ENCODE measurements at places on chromosomes 16 and 17. TPM values are rescaled to one million over a fixed set of nuclear protein-coding genes. Genes with fewer than 3 reads are reported as not detected.

DNA sequence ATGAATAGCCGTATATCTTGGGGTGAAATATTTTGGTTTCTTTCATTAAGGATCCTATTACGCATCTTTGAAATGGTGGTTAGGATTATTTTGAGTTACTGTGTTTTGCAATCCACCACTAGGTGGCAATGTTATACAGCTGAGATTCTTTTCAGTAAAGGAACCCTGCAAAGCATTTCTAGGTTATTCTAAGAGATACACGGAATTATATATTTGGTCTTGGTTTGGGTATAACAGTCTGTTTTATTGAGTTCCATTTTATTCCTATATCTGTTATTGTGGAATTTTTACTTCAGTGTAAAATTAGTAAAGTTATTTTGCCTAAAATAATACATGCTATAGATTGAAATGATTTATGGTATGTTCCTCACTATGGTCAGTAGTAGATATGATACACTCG lies 62.9 kb upstream of the CPHXL start:
- no peak for DNase-seq

- DNase-seq, result no peak
These were observed 175.9 kb downstream of the IRF8 start for GRCh38 chr16:86074651-86075487.

DNA sequence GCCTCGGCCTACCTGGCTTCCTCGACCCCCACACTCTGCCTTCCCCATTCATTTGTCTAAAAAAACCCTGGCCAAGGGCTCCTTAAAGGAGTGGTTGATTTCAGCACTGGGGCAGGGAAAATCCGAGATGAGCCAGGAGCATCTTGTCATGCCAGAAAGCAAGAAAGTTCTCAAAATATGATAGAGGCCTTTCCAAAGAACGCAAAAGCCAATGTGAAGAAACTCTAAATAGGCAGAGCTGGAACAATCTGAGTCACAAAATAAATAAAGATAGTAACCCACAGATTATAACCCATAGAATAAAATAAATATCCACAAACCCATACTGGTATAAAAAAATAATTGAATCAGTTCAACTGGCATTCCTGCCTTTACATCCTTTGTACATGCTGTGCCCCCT lies 192.3 kb upstream of the SALL1 start:
- DNase-seq, result no peak

DNA sequence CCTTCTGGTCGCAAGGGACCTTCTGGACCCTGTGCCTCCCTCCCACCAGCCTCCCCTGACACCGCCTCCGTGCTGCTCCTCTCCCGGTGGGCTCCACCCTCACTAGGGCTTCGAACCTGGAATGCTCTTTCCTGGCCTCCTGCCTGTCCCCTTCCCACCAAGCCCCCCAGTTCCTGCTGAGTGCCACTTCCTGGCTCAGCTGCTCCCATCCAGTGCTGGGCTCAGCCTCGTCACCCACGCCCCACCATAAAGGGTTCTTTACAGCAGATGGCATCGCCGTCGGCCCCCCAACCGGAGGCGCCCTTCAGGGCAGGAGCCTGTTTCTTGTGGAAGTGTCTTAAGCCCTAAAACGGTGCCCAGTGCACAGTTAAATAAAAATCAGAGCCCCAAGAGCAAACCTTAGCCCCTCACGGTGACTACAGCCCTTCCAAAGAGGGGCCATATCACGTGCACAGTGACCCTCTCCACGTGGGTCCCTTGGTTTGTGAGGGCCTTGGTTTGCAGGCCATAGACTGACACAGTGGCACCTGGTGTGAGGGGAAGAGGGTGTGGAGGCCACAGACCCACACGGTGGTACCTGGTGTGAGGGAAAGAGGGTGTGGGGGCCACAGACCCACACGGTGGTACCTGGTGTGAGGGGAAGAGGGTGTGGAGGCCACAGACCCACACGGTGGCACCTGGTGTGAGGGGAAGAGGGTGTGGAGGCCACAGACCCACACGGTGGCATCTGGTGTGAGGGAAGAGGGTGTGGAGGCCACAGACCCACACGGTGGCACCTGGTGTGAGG lies 111.4 kb downstream of the METRNL start:
- DNase-seq, result peak; percentile 50

DNA sequence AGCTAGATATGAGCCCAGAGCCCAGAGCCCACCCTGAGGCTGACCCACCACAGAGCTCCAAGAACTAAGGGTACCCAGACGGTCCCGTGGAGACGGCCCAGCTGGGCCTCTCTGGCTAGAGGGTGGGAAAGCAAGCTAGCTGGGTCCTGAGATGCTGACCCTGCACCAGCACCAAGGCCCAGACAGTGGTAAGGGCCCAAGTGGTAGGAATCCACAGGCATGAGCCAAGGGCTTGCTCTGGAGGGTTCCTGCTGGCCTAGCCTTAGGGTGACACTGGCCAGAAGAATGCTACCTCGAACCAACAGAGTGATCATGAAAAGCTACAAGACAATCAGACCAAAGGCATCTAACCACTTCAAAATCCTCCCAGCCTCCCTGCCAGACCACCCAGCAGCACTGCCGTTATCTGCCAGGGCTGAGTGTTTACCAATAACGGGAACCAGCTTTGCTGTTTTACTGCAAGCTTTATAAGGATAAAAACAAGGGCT lies 13.2 kb downstream of the HIC1 start:
- DNase-seq, result no peak

- no peak for DNase-seq
These were observed 62.3 kb downstream of the TNFRSF13B start for GRCh38 chr17:16909472-16910246.

GRCh38 chr17:80811181-80812105 lies 180.2 kb upstream of the CHMP6 start:
- no peak for DNase-seq

GRCh38 chr17:36153895-36154610 lies 22.4 kb downstream of the TBC1D3B start:
- no peak for DNase-seq

- DNase-seq, result no peak
These were observed 17.5 kb upstream of the TNFRSF13B start for GRCh38 chr17:16989230-16989952.

GRCh38 chr17:7561028-7561575 lies 617 bp upstream of the SENP3 start:
- DNase-seq, result peak; percentile 96

- DNase-seq, result no peak
These were observed 609.2 kb downstream of the TOX3 start for GRCh38 chr16:51937771-51938170.

GRCh38 chr16:15031586-15031985 lies 24.3 kb downstream of the NTAN1 start:
- DNase-seq, result no peak

- DNase-seq, result no peak
These were observed 1.3 kb downstream of the GPATCH8 start for GRCh38 chr17:44501866-44502375.

DNA sequence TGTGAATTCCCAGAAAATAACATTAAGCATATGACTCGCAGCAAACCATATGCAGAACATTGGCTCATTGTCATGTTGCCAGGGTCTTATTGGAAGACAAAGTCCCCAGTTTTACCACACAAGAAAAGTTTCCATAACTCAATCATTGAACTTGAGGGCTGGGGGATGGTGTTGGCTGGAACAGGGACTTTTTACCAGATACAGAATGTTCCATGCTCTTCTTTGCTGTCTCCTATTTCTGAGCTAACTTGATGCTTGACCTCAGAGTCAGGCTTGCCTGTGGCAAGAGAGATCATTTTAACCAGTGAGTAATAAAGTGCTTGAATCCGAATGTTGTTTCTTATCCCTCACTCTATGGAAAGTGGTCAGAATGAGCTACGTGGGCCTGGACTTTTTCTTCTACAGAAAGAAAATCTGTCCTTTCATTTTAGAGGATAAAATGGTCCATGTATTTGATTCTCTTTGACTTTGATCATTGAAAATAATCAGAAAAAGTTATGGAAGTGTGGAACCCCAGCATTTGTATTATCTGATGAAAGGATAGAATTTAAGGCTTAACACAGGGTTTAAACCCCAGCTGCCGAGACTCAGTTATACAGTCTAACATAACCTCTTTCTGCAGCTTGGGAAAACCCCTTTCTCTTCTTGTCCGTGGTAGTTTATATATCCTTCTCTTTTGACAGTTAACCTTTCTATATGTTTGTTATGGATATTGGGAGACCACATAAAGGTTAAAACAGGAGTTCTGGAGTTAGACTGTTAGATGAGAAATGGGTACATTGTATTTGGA lies 67.0 kb downstream of the TUBD1 start:
- no peak for DNase-seq

DNA sequence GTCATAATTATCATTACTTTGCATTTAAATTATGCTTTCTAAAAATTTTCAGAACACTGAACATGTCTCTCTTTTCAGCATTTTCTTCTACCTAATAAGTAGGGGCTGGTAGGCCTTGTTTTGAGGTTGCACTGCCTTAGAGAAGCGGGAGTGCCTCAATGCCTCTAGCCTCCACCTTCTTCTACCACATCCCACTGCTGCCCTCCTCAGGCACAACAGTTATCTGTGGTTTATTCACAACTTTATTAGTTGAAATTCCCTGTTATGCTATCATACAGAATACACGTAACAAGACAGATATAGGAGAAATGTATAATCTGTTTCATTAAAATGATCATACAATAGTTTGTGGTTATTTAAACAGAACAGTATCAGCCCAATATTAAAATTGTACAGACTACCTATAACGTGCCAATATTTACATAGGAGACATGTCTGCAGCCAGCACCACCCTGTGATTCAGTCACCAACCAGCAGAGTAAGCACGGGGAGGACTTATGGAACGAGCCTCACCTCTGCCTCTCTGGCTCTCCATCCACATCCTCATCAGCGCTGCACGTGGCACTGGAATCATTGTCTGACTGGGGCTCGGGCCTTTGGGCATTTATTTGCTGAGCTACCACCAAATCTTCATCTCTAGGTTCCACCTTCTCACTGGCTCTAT lies 101.2 kb downstream of the TTC19 start:
- no peak for DNase-seq

- DNase-seq, result peak; percentile 53
These were observed 6.6 kb downstream of the PLEKHH3 start for GRCh38 chr17:42669977-42670788.

DNA sequence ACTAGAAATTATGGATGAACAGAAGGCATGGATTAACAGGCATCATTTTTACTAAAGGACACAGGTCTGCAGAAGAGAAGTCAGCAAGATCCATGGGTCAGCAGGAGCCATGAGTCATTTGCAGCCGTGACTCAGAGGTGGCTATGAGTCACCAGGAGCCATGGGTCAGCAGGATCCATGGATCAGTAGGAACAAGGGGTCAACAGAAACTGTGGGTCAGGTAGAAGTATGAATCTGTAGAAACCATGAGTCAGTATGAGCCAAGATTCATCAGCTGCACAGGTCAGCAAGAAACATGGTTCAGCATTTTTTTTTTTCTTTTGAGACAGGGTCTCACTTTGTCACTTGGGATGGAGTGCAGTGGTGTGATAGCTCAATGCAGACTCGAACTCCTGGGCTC lies 58.2 kb upstream of the HS3ST4 start:
- DNase-seq, result no peak

GRCh38 chr17:55368706-55369105 lies 52.9 kb downstream of the MMD start:
- no peak for DNase-seq

The VAT1L gene
- 18.0 TPM for total RNA-seq

The SP6 gene
- 0.40 TPM for total RNA-seq

The VWA3A gene
- not detected for total RNA-seq

The STX1B gene
- 2.1 TPM for total RNA-seq

The TBC1D3D gene
- total RNA-seq, result 1.3 TPM

The MRPL45 gene
- 30.8 TPM for total RNA-seq

The PRDM7 gene
- total RNA-seq, result not detected
